ENCODE measurements at places on chromosomes 11 and 22. TPM values are rescaled to one million over a fixed set of nuclear protein-coding genes. Genes with fewer than 3 reads are reported as not detected.

DNA sequence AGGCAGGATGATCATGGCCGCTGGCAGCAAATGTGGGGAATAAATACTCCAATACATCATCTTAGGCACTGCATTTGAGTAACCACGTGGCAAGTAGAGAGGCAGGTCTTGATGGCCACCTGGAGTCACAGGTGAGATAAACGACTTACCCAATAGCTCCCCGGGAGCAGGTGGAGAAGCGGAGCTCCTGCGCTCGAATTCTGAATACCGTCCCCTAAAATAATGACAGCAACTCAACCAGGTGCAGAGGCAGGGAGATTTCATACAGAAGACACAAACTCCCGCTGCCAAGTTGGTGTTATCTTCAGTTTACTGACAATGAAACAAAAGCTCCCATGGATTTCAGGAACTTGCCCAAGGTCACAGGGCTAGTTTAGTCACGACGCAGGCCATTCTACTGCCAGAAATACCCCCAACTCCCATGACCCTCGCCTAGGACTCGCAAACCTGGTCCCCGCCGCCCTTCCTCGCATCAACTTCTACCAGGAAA is 437 bp downstream of the SLC43A3 start:
- no peak for DNase-seq

KCNQ1OT1 gene
- total RNA-seq, result 0.33 TPM

GRCh38 chr11:4025967-4026324 is 68.7 kb upstream of the RRM1 start:
- no peak for DNase-seq

GRCh38 chr11:131928992-131929391 is 558.6 kb downstream of the NTM start:
- DNase-seq, result no peak

PKNOX2 gene
- not detected for total RNA-seq

DNA sequence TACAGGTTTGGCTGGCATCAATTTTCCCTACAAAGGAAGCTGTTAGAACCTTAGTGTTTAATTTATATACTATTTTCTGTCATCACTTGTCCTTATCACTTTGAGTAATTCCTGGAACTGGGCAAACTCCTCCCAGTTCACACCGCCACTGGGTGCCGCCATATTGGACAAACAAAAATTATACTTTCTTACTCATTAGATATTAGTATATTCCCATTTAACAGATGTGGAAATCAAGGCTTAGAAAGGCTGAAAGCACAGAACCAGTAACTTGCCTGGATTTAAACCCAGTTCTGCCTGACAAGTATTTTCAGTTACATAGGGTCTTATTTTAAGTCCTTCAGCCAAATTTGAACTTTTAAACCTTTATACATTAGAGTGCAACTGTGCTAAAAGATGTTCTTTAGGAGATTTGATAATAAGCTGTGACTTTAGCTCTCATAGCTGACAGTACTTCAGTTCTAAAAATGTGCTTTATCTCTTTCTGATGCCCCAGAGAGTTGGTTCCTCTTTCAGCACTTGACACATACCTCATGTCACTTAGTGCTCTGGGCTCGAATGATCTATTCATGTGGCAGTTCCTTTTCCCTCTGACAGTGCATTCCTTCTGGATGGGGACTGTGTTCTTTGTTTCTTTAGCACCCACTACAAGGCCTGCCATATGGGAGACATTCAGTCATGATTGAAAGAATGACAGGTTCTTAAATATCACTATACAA is 25.4 kb downstream of the COA4 start:
- DNase-seq, result no peak

CYB5R2 gene
- total RNA-seq, result 1.5 TPM

KRTAP5-11 gene
- total RNA-seq, result not detected

DNA sequence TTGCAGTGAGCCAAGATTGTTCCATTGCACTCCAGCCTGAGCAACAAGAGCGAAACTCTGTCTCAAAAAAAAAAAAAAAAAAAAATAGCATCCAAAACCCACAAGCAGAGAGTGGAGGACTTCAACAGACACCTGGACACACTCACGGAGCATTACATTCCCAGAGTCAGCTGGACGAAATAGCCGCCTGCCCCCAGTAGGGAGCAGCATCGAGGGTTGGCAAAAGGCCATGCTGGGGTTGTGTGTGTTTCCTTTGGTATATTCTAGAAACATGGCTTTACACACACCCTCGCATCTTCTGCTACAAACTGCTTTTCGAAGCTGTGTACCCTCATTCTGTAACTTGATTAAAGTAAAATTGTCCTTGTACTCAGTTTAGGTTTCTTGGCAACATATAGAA is 5.3 kb downstream of the ADA2 start:
- DNase-seq, result peak; percentile 60

CACNA1I gene
- total RNA-seq, result 0.30 TPM

CADM1 gene
- 1.2 TPM for total RNA-seq

- no peak for DNase-seq
These were observed 13.6 kb downstream of the DGCR8 start for GRCh38 chr22:20093418-20094196.

OR2D2 gene
- 0.21 TPM for total RNA-seq

DNA sequence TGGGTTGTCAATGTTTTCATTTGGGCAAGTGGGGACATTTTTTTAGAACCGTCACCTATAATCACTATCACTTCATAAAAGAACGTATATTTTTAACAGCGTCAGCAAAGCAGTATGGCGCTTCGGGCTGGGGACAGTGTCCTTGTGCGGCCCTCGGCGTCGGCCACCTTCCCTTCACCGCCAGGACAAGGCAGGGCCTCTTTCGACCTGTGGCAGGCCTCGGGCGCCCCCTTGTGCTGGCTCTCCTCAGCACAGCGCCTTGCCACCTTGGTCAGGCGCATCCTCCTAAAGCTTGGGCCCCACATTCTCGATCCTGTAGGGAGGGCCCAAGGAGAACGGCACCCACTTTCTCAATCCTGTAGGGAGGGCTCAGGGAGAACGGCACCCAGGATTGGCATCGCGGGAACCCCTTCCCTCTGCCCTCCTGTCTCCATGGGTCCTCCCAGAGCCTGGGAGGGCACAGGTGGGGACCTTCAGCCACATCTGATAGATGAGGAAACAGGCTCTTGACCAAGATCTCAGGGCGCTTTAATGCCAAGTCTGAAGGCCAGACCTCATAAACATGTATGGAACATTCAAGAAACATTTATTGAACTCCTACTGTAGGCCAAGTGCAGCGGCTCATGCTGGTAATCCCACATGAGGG is 11.5 kb upstream of the FADD start:
- DNase-seq, result peak; percentile 73

SYT13 gene
- total RNA-seq, result not detected

GRCh38 chr22:46752988-46753310 is 9.5 kb upstream of the TBC1D22A start:
- no peak for DNase-seq

DDX25 gene
- not detected for total RNA-seq

GRCh38 chr11:124329787-124330478 is 9.9 kb upstream of the OR8D2 start:
- no peak for DNase-seq

IMMP1L gene
- 15.2 TPM for total RNA-seq

SPDYC gene
- not detected for total RNA-seq

HTR3B gene
- not detected for total RNA-seq

TRIM49 gene
- not detected for total RNA-seq

- no peak for DNase-seq
These were observed 19.1 kb upstream of the XBP1 start for GRCh38 chr22:28819253-28820096.
